ENCODE measurements at places on chromosomes 6 and 20.

DNA sequence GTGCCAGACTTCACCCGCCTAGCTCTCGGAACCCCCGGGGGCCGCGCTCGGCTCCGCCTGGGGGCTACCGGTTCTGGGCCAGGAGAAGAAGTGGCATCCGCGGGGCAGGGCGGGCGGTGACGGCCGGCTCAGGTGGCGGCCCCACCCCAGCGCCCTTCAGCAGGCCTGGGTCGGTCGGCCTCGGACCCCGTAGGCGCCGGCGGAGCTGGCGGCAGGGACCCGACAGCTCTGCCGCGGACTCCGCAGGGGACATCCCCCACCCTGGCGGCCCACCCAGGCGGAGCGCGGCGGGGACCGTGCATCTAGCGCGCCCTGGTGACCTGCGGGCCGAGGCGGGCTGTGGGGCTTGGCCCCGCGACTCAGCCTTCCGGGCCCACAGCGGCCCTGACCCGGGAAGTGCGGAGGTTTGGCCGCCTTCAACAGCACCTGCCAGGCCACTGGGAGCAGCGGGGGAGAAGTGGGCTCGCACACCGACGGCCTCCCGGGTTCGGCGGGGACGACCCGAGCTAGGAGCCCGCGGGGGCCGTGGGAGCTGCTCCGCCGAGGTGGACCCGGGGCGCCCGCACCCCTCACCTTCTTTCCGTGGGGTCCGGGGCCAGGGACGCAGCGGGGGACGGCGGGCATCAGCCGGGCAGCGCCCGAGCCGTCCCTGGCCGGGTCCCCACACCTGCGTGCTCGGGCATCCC lies 87.1 kb downstream of the TMEM242 start:
- DNase-seq, result no peak

- DNase-seq, result no peak
Measured at GRCh38 chr6:18165751-18166150, 10.5 kb downstream of the KDM1B start.

DNA sequence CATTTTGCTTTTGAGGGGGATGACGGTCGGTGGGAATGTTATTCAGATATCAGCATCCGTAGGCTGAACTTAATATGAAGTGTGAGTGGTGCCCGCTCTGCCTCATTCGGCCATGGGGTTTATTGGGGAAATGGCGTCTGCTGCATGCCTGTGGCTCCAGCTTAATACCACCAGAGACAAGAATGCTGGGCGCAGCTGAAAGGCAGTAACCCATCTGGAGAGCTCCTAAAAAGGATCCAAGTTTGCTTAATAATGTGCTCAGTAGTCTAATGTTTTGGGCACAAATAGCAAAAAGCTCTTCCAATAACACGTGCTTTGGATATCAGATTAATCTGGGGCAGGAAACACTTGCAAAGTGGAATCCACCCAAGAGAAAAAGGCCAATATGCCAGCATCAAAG lies 273.0 kb upstream of the TAB2 start:
- DNase-seq, result no peak

DNA sequence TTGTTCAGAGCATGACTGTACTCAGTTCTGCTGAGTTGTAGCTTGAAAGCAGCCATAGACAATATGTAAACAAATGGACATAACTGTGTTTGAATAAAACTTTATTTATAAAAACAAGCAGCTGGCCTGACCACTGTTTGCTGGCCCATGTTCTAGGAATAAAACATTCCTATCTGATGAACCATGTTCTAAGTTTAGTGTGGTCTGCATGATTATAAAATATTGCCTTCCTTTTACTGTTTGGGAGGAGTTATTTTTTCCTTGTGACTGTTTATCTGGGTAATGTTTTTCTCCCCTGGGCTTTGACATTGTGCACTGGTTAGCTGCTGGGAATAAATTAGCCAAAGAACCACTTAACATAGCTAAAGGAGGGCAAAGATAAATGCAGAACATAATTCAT lies 55.1 kb downstream of the CDS2 start:
- no peak for DNase-seq

- no peak for DNase-seq
Measured at GRCh38 chr20:24488064-24488799, 18.8 kb downstream of the SYNDIG1 start.

DNA sequence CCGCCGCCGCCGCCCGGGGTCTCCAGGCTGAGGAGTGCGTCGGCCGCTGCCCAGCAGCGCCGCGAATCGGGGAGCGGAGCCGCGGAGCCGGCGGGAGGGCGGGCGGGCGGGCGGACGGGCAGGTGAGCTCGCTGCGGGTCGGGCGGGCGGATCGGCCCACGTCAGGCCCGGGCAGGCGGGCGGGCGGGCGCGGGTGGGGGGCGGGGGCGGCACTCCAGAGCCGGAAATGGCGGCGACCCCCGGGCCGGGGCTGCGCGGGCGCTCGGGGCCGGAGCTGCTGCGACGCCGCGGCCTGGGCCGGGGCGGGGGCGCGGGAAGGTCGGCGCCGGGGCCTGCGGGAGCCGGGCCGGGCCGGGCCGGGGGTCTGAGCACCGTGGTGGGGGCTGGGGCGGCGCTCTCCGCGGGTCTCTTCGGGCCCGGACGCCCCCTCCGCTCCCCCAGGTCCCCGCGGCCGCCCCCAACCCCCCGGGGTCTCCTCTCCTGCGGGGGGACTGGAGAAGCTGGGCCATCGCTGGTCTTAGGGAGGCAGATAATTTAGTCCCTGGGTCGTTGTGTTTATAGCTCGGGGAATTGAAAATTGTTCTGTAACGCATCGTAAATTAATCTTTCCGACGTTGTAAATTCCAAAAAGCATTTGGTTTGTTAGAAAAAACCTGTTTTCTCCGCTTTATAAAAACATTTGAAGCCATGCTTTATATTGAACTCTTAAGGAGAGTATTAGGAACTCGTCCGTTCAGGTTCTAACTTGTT lies 451 bp downstream of the DNAJC5 start:
- no peak for DNase-seq

DNA sequence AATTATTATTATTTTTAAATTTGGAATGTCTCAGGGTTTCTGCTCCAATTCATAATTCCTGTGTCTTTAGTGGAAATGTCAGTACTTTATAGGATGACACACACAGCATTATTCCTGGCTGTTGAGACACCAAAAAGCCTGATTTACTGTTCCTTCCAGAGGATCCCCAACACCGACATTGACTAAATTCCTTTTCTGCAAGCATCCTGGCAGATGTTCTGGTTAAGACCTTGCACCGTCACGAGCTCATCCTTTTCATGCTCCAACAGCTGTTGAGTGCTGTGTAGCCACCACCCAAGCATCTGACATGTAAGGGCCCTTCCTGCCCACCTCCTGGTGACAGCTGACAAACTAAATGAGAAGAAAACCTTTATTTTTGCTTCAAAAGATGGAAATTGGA lies 284.3 kb upstream of the SULF2 start:
- DNase-seq, result no peak

DNA sequence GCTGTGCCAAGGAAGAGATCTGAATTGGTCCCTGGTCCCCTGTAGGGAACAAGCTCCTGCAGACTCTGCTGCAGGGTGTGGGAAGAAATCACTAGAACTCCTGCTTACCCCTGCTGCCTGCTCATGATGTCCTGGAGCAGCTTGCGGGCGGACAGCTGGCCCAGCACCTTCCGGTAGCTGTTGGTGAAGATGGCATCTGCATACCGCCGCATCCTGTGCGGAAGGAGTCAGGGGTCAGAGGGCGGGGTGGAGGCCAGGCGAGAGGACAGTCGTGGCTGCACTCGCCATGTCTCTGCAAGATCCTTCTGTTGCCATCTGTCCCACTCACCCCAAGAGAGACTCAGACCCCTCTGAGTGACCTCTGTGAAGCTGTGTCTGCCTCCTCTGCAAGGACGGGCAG lies 5.3 kb downstream of the GHRH start:
- no peak for DNase-seq

DNA sequence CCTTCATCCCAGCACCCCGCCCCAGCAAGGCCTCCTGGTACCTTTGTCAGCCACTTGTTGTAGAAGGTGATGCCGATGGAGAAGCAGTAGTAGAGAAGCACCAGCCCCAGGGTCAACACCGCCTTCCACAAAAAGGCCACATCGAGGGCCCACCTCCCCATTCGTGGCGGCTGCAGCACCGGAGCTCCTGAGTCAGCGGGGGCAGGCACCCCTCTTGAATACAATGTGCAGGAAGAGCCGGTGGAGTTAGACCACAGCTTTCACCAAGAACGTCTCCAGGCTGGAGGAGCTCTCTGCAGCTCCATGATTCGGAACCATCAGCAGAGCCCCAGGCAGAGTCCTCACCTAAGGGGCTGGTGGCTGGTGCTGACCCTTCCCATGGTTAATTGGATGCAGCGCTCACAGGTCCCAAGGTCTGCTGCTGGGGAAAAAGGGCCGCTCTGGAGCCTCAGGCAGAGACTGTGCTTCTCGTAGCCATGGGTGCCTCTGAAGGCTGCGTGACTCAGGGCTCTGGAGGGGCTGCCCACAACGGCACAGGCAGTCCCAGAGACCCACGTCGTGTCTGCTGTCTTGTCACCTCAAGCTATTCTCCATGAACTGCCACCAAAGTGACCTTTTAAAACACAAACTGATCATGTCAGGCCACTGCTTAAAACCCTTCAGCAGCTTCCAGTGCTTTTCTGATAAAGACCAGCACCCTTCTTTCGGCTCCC lies 47.9 kb downstream of the ELMO2 start:
- DNase-seq, result no peak

GRCh38 chr6:41073968-41074691 lies 1.4 kb downstream of the NFYA start:
- DNase-seq, result no peak

Measured in GM12892 (cell line).